CD4-positive, alpha-beta memory T cell (primary cell): ENCODE measurements at places on chromosomes 2 and 18.

- DNase-seq = no peak
These were observed 7.3 kb downstream of the TMX3 start for GRCh38 chr18:68707646-68708045.

GRCh38 chr18:11051462-11051861 is 97.9 kb downstream of the PIEZO2 start:
- DNase-seq = no peak

- DNase-seq = no peak
These were observed 42.0 kb downstream of the MYO7B start for GRCh38 chr2:127577503-127577902.

DNA sequence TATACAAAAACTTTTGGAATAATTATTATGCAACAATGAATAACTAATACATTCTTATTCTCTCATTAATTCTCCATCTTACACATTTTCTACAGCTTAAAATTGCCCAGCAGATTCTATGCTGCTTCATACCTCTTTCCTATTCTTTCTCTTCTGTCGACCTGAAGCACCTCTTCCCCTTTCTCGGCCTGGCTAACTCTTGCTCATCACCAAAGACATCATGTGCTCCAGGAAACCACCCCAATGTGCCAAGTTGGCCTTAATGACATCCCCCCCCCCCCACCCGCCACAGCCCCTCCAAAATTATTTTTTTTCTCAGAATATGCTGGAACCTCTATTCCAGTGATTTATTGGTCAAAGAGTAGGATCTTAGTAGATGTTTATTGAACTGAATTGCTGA is 43.6 kb downstream of the ZNF521 start:
- DNase-seq = no peak

DNA sequence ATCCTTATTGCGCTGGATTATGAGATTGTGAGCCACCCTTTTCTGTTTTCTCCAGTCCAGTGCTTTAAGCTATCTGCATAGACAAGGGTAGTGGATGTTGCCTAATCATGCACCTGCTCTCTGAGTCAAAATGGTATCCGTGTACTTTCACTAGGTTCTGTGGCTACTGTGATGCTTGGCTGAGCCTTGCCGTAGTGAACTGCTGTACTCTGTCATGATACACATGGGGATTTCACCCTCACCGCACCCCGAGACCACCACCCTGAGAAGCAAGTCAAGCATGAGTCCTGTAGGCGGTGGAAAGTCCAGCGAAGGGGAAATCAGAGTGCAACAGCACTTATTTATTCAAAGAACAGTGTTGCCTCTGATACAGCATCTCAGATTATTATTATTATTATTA is 55.0 kb downstream of the ARHGAP25 start:
- DNase-seq = no peak

GRCh38 chr2:133264989-133265401 is 303.3 kb downstream of the NCKAP5 start:
- no peak for DNase-seq

- no peak for DNase-seq
These were observed 44.1 kb upstream of the EPAS1 start for GRCh38 chr2:46252891-46253659.

DNA sequence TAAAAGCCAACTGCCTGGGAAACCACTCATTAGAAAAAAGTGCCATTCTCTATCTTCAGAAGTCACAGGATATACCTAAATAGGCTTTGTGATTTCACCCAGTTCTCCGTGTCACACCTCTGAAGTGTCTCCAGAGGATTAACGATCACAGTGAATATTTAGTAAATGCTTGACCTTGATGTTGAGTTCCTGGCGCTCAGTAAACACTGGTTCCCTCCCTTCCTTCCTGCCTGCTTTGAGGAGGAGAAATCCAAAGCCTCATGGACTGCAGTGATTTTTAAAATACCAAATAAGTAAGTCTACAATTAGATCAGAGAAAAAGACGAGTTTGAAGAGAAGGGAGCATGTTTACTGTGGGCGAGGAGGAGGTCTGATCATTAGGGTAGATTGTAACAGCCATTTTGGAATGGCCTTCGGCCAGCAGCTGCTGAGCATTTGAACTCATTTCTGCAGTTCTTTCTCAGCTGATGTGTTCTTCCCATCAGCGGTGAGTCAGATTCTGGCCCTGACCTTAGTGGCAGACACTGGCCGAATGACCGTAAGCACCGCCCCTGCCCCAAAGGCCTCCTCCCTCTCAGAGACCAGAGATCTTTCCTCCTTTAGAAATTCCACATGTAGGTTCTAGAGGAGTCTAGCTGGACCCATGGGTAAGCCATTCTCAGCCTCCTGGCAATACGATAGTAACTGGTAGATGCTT is 62.1 kb upstream of the SLC16A14 start:
- no peak for DNase-seq
